ENCODE measurements at places on chromosomes 3 and 15.

- no peak for DNase-seq
Measured at GRCh38 chr15:67400890-67401289, 120.0 kb upstream of the C15orf61 start.

GRCh38 chr3:137032465-137033120 is 74.8 kb downstream of the IL20RB start:
- peak; percentile 83 for DNase-seq

- DNase-seq, result no peak
Measured at GRCh38 chr3:182521339-182521738, 272.0 kb upstream of the ATP11B start.

DNA sequence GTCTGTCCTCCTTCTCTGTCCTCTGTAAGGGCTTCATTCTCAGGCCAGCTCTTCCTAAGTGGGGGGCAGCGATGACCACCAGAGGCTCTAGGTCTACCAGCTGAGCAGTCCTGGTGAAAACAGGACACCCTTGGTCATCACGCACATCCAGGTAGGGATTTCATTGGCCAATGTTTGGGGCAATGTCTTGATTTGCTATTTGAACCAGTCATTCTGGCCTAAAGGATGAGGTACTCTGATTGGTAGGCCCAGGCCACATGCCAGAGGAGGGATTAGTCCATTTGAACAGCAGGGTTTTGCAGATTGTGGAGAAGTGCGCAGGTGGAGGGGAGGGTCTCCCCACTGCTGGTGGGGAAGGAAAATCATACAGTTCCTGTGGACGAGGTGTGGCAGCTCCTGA is 57.3 kb downstream of the PLXNA1 start:
- no peak for DNase-seq

GRCh38 chr15:43239732-43240491 is 19.1 kb upstream of the EPB42 start:
- DNase-seq, result peak; percentile 89

DNA sequence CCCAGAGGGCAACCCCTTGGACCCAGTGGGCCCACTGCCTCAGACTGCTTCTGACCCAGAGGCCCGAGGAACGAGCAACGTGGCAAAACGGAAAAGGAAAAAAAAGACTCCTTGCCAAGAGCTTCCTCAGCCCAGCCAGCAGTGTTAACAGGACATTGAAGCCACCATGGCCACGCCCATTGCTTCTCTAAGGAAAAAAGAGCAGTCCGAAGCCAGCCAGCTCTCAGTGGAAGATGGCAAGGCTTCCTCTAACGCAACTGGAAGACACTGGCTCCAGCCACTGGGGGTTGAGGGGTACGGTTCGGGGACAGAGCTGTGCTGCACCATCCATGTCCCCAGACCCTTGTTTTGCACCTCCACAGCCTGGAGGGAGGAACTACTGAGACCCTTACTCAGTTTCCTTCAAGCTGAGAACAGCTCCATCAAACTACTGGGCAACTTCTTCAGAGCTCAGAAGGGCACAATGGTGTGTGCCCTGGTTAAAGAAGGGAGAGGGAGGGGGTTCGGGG is 10.7 kb downstream of the BMF start:
- DNase-seq, result peak; percentile 68

DNA sequence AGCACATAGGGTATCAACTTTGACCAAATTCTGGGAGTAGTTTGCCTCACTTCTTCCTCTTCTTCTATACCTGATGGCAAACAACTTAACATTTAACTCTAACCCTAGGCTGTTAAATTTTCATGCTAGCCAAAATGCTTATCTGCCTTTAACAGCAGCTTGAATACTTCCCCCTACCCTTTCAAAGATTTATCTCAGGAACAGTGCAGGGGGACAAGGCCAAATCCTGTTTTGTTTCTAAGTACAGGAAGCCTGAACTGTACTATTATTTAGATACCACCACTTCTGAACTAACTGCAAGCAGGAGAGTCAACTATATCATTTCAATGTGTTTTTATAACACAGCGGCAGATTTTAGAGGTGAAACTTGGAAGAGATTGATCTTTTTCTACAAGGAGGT is 104.0 kb upstream of the CNTN6 start:
- no peak for DNase-seq

- DNase-seq, result no peak
Measured at GRCh38 chr3:27454914-27455313, 29.3 kb downstream of the SLC4A7 start.

GRCh38 chr3:37588758-37589157 is 272.9 kb upstream of the CTDSPL start:
- no peak for DNase-seq

DNA sequence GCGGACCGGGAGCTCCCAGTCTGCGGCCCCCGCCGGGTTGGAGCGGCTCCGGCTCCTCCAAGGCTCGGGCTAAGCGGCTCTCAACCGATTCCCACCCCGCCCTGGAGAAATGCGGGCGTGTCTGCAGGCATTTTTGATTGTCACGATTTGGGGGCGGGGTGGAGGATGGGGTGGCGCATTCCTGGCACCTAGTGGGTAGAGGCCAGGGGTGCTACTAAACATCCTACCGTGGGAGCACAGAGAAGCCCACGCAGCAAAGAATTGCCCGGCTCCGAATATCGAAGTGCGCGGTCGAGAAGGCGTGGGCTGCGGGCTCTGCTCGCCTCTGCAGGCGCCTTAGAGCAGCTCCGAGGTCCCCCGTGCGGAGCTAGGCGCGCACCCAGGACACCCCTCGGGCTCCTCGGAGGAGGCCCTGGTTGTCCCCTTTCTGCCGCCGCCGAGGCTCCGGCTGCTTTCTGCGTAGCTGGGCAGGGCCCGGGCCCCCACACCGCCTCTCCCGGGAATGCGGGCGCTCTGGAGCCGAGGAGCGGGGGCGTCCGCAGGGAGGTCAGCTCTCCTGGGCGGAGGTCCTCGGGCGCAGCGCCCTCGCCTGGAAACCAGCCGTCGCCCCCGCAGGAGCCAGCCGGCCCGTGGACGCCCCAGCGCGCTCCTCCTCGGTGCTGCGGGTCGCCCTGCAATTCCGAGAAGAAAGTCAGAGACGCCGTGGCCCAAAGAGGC is 16.5 kb upstream of the LAMP3 start:
- DNase-seq, result peak; percentile 47

DNA sequence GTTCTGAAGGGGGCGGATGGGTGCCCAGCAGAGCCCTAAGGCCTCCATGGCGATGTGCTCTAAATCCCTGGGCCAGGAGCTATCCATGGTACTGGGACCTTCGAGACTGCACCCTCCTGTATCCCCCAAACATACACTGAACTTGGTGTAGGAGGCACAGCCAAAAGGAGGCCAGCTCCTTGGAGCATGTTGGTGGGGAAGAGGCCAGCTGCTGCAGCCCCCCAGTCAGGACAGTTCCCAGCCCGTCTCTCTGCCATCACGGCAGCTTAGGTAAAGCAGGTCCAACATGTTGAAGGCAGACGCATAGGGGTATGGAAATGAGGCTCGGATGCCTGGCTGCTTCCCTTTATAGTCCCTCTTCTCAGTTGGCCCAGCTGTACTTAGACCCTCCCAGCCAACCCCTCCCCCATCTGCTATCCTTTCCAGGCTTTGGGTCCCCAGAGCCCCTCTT is 1.8 kb downstream of the CAMKV start:
- peak; percentile 68 for DNase-seq

DNA sequence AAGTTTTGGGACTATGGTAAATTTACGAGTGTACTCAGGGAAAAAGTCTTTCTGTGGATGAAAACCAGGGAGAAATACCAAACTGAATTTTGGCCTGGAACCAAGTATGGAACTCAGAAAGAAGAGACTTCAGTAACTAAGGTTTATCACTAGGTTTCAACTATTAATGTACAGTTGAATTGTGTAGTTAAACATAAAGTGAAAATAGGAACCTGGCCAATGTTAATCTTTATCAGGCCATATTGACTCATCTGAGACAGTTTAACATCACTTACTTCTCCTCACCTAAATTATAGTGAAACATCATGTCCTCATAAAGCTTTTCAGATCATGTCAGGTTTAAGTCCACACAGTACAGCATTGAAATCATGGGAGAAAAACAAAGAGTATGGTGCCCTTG is 197.7 kb downstream of the LSAMP start:
- no peak for DNase-seq

- no peak for DNase-seq
Measured at GRCh38 chr3:4949659-4950058, 29.6 kb upstream of the BHLHE40 start.

DNA sequence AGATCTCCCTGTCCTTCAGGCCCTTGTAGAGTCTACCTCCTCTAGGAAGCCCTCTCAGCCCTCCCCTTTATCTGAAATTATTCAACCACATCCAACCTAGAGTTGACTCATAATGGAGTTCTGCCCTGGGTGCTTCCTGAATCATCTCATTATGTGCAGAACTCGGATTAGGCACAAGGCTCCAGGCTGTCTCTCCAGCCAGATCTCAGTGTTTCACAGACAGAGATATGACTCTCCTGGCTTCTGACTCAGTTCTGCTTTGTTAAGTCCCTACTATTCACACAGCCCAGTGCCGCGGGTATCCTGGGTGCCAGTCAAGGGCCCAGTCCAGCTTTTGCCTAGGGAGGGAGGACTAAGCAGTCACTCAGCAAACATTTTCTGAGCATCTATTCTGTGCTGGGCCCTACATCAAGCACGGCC is 9.3 kb downstream of the STRA6 start:
- no peak for DNase-seq

DNA sequence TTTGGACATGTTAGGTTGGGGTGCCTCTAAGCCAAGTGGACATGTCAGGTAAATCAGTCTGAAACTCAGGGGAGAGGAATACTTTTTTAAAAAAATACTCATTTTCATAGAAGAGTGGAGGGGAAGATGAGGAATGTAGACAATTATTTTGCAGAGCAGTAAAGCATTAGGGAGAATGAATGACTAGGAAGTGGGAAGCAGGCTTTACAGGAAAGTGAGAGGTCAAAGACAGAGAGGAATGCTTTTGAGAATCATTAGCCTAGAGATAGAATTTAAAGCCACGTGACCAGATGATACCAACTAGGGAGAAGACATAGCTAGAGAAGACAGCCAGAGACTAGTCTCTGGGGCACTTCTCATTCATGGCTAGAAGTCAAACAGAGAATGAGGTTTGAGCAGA is 91.0 kb downstream of the RAD18 start:
- no peak for DNase-seq

GRCh38 chr15:39918688-39919385 is 1.2 kb downstream of the GPR176 start:
- DNase-seq, result no peak

DNA sequence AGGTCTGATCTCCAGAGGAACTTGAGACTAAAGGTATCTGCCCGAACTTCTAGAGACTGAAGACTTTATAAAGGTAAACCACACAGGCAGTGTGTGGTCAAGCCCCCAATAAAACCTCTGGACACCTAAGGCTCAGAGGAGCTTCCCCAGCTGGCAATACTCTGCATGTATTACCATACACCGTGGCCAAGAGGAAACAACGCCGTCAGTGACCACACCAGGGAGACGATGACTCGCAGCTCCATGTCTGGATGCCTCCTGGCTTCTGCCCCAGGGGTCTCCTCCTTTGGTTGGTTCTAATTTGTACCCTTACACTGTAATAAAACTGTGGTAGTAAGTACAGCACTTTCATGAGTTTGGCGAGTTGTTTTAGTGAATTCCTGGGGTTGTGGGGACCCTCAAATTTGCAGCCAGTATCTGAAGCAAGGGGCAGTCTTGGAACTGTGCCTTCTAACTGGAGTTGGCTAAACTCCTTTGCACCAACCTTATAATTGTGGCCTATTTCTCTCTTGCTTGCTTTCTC is 32.1 kb upstream of the BCL2L10 start:
- no peak for DNase-seq

GRCh38 chr3:127456471-127457093 is 134.0 kb downstream of the TPRA1 start:
- DNase-seq, result no peak

- peak; percentile 20 for DNase-seq
Measured at GRCh38 chr3:183330881-183331280, 77.8 kb downstream of the B3GNT5 start.

- DNase-seq, result no peak
Measured at GRCh38 chr3:73866846-73867245, 242.1 kb upstream of the PDZRN3 start.

DNA sequence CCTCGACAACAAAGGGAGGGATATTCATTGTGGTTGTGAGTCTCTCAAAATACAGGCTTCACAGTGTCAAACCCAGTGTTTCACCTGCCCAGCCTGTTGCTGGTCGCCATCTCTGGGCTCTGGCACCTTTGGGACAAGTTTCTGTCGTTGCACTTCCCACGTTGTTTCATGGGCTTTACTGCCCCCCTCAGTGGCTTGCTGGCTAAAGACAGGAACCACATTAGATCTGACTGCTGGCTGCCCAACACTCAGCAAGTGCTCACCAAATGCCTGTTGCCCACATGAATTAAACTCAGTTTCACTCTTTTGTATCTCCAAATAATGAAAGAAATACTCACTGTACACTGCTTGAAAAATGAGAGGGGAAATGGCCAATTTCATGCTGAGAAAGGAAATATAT is 27.6 kb downstream of the FOXL2 start:
- peak; percentile 34 for DNase-seq

DNA sequence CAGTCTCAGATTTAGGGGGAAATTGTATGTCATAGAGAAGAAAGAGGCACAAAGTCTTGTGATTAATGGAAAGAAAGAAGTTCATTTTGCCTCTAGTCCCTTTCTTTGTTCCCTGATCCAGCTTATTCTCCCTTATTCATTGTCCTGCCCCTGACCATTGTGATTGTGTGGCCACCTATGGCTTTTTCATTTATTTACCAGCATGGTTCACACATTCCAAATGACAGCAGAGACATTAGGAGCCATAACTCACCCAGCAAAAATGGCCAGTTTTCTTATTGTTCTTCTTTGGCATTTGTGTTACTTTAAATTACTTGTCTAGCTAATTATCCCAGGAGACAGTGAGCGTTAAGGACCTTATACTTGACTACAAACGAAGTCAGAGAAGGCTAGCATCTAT is 36.3 kb upstream of the SGO1 start:
- DNase-seq, result no peak

DNA sequence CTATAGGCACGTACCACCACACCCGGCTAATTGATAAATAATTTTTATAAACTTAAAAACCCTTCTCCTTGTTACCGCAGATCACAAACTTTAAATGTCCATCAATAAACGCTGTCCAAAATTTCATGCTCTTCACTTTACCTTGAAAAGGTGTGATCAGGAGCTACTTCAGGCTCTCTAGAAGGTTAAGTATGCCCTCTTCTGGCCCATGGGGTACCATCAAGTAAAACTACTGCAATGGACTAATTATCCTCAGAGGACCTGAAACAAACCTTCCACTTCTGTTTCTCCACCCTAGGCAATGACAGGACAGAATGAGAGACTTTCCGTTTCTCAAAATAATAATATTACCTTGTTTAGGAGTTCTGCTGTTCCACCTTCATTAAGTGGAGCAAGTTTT is 9.2 kb downstream of the LZTFL1 start:
- DNase-seq, result peak; percentile 6

- no peak for DNase-seq
Measured at GRCh38 chr3:140308535-140308934, 369.3 kb upstream of the TRIM42 start.

GRCh38 chr3:188956839-188957489 is 214.8 kb upstream of the TPRG1 start:
- peak; percentile 70 for DNase-seq

- DNase-seq, result no peak
Measured at GRCh38 chr3:115928376-115928775, 305.1 kb downstream of the GAP43 start.

GRCh38 chr3:107284612-107285011 is 92.6 kb upstream of the CCDC54 start:
- DNase-seq, result no peak

All from KBM-7 (cell line).